Small intestine (tissue), 16 donors: ENCODE measurements at places on chromosomes 12 and 14.

DNA sequence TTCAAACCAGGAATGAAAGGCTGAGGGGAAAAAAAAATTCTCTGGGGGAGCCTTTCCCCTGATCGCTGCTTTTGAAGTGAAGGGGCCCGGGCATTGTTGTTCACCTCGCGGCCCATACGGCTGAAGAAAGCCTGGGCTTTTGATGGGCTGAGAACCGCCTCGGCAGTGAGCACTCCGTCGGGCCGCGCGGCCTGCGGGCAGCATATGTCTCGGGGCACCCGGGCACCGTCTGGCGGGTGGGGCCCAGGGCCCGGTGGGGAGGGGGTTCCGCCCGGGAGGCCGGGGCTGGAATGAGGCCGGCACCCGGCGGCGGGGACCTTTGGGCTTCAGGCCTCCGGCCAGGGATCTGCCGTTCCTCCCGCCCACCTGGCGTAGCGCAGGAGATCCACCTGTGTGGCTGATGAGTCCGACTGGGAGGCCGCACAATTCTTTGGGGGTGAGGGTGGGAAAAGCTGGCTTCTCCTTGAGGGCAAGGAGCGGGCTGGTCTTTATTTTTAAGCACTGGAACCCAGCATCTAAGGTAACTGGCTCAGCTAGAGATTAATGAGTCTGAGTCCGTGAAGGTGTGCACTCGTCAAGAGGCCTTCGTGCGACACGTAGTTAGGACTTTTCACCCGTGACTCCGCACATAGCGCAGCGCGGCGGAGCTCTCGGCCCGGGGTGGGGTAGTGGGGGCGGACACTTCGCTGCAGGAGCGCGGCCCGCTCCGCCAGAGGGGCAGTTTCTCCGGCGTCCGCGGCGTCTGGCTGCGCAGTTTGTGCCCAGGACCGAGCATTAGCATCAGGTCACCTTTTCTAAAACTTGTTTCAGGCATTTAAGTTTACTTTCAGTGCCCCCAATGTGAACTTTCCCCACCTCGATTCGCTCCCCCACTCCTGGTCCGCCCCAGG lies 10.6 kb downstream of the FOXA1 start:
- DNase-seq: peak; percentile 22

DNA sequence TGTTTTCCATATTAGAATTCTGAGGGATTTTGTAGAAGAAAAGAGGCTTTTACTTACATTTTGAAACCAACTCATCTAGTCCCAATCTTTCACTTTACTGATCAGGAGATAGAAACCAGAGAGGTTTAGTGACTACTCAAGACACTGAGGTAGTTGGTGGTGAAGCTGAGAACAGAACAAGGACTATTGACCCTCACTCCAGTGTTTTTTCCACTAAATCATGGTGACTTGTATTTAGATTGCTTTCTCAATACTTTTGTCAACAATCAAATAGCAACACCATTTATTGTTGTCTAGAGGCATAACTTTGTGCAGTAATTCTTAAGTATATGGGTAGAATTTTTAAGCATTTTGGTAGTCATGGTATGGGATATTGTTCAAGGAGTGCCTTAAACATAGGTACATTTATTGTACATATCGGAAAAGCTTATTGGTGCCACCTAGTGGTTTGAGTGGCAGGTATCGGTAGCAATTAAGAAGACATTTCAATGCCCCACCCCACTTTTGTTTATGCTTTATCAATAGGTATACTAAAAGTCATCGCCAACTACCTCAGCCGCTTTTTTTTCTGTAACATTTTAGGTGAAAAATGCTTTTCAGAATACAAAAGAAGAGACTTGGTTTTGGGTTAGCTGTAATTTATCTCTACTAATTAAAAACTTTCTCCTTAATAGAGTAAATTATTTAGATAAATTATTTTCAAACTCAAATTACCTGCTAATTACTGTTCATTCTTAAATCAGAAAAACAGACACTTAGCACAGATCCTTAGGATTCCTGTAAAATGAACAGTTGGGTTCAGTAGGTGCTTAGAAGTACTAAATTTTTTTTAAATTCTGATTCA lies 47.3 kb upstream of the PAWR start:
- peak; percentile 77 for DNase-seq

DNA sequence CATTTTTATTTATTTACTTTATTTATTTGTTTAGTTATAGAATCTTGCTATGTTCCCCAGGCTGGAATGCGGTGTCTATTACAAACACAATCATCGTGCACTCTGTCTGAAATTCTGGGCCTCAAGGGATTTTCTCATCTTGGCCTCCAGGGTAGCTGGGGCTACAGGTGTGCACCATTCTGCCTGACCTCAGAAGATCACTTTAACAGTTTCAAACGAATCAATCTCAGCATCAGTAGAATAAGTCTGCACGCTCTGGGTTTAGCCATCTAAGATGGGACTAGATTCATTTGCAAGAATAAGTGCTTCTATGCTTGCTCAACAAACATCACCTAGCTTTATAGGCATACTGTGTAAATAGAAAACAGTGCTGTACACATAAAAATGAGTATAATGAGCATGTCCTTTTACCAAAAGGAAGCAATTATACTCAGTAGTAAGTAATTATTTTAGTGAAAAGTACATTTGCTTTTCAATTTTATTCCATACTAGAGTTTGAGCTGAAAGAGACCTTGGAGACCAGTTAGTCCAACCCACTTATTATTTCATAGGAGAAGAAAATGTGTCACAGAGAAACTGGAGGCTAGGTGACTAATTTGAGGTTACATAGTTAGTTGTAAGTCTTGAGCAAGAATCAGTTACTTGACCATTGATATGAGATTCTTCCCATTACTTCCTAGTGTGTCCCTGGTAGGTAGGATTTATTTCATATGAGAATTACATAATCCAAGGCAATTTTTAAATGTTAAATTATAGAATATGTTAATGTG lies 456.5 kb upstream of the LMO3 start:
- no peak for DNase-seq

- no peak for DNase-seq
Measured at GRCh38 chr14:72409047-72409446, 476.8 kb downstream of the RGS6 start.

DNA sequence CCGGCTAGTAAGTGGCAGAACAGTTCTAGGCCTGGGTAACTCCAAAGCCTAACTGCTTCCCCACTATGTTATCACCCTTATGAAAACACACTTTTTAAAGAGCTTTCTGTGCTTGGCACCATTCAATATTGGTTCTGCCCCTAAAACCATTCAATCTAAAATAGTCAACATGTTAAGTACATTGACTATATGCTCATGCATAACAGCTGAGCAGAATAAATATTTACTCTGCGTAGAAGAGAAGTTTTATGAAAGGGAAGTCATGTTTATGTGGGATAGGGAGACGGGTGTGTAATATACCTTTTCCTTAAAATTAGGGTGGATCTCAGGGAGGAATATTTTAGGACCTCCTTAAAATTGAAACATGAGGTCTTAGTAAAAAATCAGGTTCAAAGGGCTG lies 80.5 kb downstream of the SAMD4A start:
- DNase-seq: no peak

DNA sequence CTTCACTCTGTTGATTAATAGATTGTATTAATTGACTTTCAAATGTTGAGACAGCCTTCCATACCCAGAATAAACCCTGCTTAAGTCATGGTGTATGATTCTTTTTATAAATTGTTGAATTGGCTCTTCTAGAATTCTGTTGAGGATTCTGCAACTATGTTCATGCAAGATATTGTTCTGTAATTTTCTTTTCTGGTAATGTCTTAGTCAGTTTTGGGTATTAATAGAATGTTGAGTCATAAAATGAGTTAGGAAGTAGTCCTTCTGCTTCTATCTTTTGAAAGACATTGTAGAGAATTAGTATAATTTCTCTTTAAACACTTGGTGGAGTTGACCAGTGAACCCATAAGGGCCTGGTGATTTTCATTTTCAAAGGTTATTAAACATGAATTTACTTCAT lies 958.9 kb downstream of the LRFN5 start:
- DNase-seq: no peak

DNA sequence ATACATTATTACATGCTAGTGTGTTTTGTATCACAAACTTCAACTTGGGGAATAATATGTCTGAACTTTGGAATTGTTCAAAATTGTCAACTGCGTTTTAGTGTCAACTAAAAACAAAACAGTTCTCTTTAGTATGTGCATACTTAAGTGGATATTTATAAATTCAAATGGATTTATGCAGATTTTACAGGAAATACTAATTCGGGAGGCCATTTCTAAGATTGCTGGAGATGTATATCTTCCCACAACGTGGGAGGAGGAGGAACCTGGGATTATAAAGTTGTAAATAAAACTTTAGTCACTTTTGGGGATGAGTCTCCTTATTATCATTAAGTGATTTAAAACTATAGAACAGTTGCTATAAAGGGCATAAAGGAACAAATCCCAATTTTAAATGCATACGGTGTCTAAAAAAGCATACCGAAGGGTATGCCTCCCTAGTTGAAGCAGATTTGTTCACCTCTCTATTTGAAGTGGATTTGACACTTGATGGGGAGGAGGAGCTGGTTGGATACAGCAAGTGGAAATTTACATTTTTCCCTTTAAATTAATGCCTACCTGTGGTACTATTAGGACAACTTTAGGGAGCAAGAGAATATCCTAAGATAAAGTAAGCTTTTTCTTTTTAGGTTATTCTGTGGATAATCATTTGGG lies 2.7 kb downstream of the PDE3A start:
- DNase-seq: no peak

DNA sequence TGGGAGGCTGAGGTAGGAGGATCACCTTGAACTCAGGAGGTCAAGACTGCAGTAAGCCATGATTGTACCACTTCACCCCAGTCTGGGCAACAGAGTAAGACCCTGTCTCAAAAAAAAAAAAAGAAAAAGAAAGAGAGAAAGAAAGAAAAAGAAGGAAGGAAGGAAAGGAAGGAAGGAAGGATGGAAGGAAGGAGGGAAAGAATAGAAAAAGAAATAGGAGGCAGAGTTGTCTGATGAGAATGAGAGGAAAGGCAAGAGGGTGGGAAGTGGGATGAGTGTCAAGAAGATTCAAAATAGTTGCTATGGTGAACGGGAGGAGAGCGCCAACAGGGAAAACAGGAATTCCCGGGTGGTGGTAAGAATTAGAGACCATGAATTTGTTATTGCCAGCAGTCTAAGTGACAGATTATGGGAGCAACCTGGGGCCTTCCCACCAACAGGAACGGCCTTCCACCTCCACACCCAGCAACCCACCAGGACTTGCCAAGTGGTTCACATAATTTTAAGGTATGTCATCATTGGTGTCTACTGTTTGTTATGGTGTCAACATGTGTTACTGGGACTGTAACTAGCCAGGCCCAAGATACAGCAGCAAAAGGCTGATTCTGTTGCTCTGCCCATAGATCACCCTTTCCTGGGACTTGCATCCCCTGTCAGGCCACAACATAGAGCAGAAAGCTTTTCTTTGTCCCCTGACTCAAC lies 36.1 kb upstream of the C12orf76 start:
- no peak for DNase-seq

DNA sequence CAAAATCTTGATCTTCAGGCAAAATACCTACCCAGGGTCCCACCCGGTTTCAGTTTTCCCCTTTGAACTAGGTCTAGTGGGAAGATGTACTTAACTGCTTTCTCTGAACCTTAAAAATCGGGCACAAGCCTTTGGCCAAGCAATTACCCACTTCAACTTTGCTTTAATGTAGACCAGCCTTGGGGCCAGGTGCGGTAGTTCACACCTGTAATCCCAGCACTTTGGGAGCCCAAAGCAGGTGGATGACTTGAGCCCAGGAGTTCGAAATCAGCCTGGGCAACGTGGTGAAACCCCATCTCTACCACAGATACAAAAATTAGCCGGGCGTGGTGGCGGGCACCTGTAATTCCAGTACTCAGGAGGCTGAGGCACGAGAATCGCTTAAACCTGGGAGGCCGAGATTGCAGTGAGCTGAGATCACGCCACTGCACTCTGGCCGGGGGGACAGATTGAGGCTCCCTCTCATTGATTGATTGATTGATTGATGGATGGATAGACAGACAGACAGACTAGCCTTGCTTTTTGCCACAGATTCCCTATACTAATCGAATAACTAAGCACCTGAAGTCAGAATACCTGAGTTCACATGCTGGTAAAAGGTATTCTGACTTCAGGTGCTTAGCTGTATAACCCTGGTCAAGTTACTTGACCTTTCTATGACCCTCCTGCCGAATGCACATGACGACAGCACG lies 1.9 kb downstream of the CLIP1 start:
- DNase-seq: no peak
